ENCODE measurements at places on chromosomes 2 and 18.

- DNase-seq = no peak
Measured at GRCh38 chr18:28114472-28114871, 62.5 kb downstream of the CDH2 start.

- DNase-seq = no peak
Measured at GRCh38 chr2:194319222-194319992, 1337.6 kb upstream of the SLC39A10 start.

DNA sequence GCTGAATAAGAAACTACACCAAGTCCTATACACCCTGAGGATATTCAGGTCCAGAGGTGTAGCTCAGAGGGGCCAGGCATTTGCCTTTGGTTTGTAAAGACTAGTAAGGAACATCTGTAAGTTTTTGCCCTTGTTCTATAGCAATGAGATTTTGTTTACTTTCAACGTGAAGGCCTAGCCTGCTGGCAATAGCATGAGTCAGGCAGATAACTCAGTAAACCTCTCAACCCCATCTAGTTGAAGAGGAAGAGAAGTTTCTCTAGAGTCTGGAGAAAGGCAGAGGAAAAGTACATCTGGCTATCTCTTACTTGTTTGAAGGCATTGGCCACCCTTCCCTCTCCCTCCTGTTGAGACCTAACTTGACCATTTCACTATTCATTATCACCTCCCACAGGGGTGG lies 70.3 kb upstream of the ZNF521 start:
- no peak for DNase-seq

- DNase-seq = no peak
Measured at GRCh38 chr2:42834161-42834560, 41.8 kb upstream of the HAAO start.

DNA sequence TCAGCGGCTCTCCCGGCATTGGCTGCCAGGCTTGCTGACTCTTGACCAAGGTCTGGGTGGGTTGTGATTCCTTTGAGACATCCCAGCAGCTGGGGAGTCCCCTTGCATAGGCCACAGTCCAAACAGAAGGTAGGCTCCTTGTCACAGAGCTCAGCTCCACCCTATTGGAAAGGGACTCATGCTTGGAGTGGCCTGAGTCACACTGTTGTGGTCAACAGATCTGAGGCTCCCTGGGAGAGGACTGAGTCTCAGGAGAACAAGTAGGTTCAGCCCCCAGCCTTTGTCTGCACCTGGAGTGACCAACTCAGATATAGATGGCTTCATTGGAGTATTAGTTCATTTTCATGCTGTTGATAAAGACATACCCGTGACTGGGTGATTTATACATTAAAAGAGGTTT lies 32.1 kb upstream of the SH3BP4 start:
- no peak for DNase-seq

GRCh38 chr2:239499726-239500573 lies 99.1 kb upstream of the HDAC4 start:
- DNase-seq = no peak

DNA sequence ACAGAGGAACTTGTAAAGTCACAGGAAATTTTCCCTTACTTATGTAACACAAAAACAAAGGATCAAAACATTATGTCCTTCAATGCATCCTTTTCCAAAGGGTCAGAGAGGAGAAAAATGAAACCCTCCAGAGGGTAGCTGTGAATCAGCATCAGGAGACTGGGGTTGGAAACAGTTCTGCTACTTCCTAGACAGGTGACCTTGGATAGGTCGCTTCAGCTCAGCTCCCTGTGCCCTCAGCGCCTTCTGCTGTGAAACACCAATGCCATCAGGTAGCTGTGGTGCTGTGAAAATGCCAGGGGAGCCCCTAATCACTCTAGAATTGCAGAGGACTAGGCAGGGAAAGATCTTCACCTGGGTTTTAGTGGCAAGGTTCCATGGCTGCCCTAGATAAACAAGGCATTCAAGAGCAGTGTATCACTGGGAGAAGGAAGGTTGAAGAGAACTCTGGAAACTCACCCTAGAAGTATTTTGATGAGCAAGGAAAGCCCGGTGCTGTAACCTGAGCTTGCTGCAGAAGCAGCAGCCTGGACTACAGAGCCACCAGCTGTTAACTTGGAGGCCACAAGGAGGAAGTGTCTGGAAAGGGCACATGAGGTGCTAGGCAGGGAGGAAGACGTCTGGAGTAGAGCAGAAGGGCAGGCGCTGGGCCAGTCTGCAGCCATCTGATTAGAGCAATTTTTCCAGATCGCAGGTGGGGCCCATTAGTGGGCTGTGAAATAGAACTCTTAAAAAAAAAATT lies 100.7 kb upstream of the MCFD2 start:
- no peak for DNase-seq

- no peak for DNase-seq
Measured at GRCh38 chr2:54918647-54919280, 131.5 kb downstream of the RTN4 start.

GRCh38 chr2:3253913-3254441 lies 123.6 kb downstream of the EIPR1 start:
- DNase-seq = no peak

Measured in CD4-positive, alpha-beta T cell treated with Interleukin-17A for 4 hours (primary cell).